ENCODE measurements at places on chromosomes 3 and 15. TPM values are rescaled to one million over a fixed set of nuclear protein-coding genes. Genes with fewer than 3 reads are reported as not detected.
A peak's percentile ranks its signal among the peaks of the same experiment; 100 is the strongest.

DNA sequence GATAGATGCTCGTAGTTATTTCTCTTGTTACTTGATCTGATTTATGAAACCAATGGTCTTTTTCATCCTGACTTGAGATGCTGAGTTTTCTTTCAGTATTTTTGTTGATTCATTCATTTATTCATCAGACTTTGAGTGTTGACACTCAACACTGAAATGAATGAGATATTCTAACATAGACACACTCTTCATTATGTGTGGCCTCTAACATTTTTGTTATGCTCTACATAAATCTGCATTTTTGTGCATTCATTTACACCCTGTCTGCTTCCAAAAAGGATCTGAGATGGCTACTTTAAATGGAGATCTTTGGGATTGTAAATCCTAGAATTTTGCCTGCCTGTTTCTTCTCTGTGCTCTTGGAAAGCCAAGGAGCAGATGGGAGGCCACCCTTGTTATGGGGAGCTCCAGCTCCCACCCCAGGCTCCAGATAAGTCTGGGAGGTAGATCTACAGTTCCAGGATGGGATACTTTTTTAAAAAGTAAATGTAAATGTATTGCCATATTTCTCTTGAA, 287.2 kb upstream of the LRRFIP2 start:
- no peak overlapping the region for H3K27ac ChIP-seq
- H3K36me3 ChIP-seq: no peaks in the 10 kb centered on the region
- H3K4me3 ChIP-seq: no peak overlapping the region
- no peaks in the 10 kb centered on the region for H3K4me1 ChIP-seq
- peaks cover 10% of the 10 kb centered on the region for H3K27me3 ChIP-seq

GRCh38 chr3:27827041-27827440, 104.9 kb upstream of the EOMES start:
- H3K4me1 ChIP-seq: no peaks in the 10 kb centered on the region
- H3K27me3 ChIP-seq: no peaks in the 10 kb centered on the region
- no peak for DNase-seq
- H3K27ac ChIP-seq: no peak overlapping the region

DNA sequence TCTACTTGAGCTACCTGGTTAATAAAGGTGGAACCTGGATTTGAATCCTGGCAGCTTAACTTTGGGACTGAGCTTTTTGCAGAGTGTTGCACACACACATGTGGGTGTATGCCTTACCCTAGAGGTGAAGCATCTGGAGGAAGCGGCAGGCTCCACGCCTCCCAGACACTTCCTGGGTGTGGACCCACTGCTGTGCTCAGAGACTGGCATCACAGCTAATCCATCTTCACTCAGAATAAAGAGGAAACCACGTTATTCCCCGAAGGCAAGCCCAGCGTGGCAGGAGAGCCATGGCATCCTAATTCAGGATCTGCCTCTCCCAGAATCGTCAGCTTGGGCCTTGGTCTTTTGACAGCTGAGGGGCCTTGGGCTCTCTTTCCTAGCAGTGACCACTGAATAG, 25.5 kb downstream of the CCDC13 start:
- H3K27ac ChIP-seq: no peak overlapping the region
- H3K27me3 ChIP-seq: no peaks in the 10 kb centered on the region
- no peak for DNase-seq
- H3K4me1 ChIP-seq: no peaks in the 10 kb centered on the region

- H3K36me3 ChIP-seq: no peaks in the 10 kb centered on the region
- no peaks in the 10 kb centered on the region for H3K27me3 ChIP-seq
- H3K4me3 ChIP-seq: no peak overlapping the region
- H3K4me1 ChIP-seq: no peaks in the 10 kb centered on the region
Measured at GRCh38 chr15:62912808-62913207, 129.7 kb upstream of the TPM1 start.

DNA sequence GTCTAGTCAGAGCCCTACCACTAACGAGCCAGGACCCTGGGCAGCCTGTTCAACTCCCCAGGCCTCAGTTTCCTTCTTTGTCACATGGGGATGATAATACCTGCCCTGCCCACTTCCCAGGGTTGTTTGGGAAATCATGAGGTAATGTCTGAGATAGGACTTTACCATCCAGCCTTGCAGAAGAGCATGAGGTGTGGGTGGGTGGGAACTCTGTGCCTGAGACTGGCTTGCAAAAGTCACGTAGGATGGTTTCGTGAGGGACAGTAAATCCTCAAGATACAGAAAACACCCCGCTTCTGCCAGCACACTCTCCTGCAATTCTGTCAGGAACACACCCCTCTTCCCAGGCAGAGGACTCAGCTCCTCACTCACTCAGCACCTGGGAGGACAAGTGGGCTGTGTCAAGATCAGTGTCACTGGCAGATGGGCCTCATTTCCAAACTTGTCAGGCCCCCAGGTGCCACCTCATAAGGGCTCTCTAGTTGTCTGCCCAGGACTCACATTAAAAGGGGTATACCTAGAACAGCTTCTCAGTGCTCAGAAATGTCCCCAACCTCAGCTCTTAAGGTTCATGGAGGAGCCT, 58.4 kb downstream of the DAPK2 start:
- DNase-seq: no peak
- peaks cover 11% of the 10 kb centered on the region for H3K4me1 ChIP-seq
- no peak overlapping the region for H3K4me3 ChIP-seq

- H3K27ac ChIP-seq: no peak within 1 kb of the TSS
- H3K4me1 ChIP-seq: no peaks in the 10 kb centered on the region
- H3K4me3 ChIP-seq: peak within 1 kb of the TSS; percentile 44
- peak; percentile 59 for DNase-seq
- H3K36me3 ChIP-seq: no peaks in the 10 kb centered on the region
Measured at GRCh38 chr15:38564557-38565286, at the start of gene RASGRP1. Gene RASGRP1, minus strand, starts transcription at chr15:38564814. Its CDS starts 186 bp downstream, at chr15:38564628.

GRCh38 chr3:43155464-43156121, 49.7 kb upstream of the POMGNT2 start:
- H3K4me1 ChIP-seq: no peaks in the 10 kb centered on the region
- no peak overlapping the region for H3K27ac ChIP-seq
- peak; percentile 68 for DNase-seq
- peaks cover 15% of the 10 kb centered on the region for H3K27me3 ChIP-seq
- H3K36me3 ChIP-seq: no peaks in the 10 kb centered on the region

GRCh38 chr3:47250309-47251060, 32.1 kb downstream of the KIF9 start:
- no peak overlapping the region for H3K27ac ChIP-seq
- no peaks in the 10 kb centered on the region for H3K27me3 ChIP-seq
- peak; percentile 43 for DNase-seq
- H3K4me1 ChIP-seq: no peaks in the 10 kb centered on the region
- H3K36me3 ChIP-seq: no peaks in the 10 kb centered on the region
- no peak overlapping the region for H3K4me3 ChIP-seq

DNA sequence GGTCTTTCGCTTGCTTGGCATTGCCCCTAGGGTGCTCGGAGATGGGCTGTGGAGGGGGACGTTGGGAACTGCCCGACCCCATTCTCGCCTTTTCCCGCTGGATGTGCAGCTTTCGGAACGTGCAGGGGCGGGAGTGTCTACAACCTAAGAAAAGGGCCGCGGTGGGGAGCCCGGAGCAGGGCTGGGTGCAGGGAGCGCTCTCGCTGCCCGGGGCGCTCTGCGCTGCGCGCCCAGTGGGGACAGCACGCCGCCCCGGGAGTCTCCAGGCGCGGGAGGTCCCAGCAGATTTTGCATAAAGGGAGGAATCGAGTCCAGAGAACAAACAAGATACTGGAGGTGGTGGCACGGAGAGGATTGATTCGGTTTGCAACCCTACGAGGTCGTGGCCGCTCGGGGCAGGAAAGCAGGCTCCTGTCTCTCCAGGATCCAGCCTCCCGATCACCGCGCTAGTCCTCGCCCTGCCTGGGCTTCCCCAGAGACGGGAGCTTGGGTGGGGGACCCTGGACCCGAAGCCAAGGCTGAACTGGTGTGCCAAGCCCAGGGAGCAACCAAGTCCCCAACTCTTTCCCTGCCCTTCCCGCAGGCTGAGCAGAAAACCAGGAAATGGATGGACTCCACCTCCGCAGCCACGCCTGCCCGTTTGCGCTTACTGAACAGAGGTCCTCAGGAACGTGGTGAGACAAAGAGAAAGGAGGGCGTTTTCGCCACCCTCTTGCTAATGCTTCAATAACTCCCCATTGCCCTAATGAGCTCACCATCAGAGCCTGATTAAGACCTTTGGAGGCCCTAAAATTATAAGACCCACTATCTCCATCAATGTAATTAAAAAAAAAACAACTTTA, 59.7 kb downstream of the NOX5 start:
- DNase-seq: peak; percentile 70
- peaks cover 6% of the 10 kb centered on the region for H3K4me1 ChIP-seq
- H3K36me3 ChIP-seq: no peaks in the 10 kb centered on the region
- peak overlapping the region; percentile 34 for H3K27ac ChIP-seq

GRCh38 chr15:96130734-96131133, 199.8 kb upstream of the NR2F2 start:
- H3K36me3 ChIP-seq: no peaks in the 10 kb centered on the region
- H3K27me3 ChIP-seq: no peaks in the 10 kb centered on the region
- DNase-seq: peak; percentile 16
- H3K27ac ChIP-seq: no peak overlapping the region

GRCh38 chr3:16313886-16314645, 49.1 kb downstream of the OXNAD1 start:
- no peak overlapping the region for H3K27ac ChIP-seq
- H3K4me1 ChIP-seq: peaks cover 4% of the 10 kb centered on the region
- DNase-seq: no peak

GRCh38 chr3:194617827-194618226, 15.4 kb downstream of the TMEM44 start:
- no peak for DNase-seq
- no peaks in the 10 kb centered on the region for H3K27me3 ChIP-seq
- no peaks in the 10 kb centered on the region for H3K4me1 ChIP-seq
- no peak overlapping the region for H3K4me3 ChIP-seq
- peaks cover 9% of the 10 kb centered on the region for H3K36me3 ChIP-seq
- no peak overlapping the region for H3K27ac ChIP-seq

DNA sequence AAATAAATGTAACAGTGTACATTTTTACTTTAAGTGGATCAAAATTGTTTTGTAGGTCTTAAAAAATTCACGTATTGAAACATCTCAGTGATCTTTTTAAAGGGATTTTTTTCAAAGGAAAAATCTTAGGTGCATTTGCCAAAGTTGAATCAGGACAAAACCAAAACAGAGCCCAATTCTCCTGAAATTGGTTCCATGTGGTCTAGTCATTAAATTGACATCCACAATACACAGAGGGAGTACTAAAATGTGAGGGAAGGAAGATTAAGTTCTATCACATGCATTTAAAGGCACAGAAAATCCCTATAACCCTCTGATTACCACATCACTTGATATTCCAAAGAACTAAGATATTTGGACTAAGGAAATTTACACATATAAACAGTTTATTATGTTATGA, 39.3 kb upstream of the HDC start:
- DNase-seq: no peak
- no peak overlapping the region for H3K27ac ChIP-seq
- peaks cover 16% of the 10 kb centered on the region for H3K36me3 ChIP-seq
- no peaks in the 10 kb centered on the region for H3K4me1 ChIP-seq
- no peaks in the 10 kb centered on the region for H3K27me3 ChIP-seq

LEKR1 gene
- 0.21 TPM for total RNA-seq

EOMES gene
- total RNA-seq: not detected

MYZAP gene
- total RNA-seq: 8.1 TPM

NEIL1 gene
- 29.5 TPM for total RNA-seq

CCR4 gene
- not detected for total RNA-seq

CPNE4 gene
- total RNA-seq: not detected

CIB1 gene
- 58.3 TPM for total RNA-seq

ST8SIA2 gene
- total RNA-seq: 0.35 TPM

SCN11A gene
- total RNA-seq: not detected

C3orf49 gene
- not detected for total RNA-seq

MUSTN1 gene
- total RNA-seq: 2.2 TPM

TJP1 gene
- 128 TPM for total RNA-seq

TNFSF10 gene
- 18.5 TPM for total RNA-seq

TGM5 gene
- not detected for total RNA-seq

GLDN gene
- not detected for total RNA-seq

Data from endothelial cell of umbilical vein (primary cell).